ENCODE measurements at places on chromosomes 16 and 17.

GRCh38 chr17:57471868-57472368 is 215.6 kb downstream of the MSI2 start:
- H3K4me3 ChIP-seq: no peak overlapping the region
- H3K4me1 ChIP-seq: no peaks in the 10 kb centered on the region
- no peaks in the 10 kb centered on the region for H3K36me3 ChIP-seq
- H3K27me3 ChIP-seq: no peaks in the 10 kb centered on the region
- DNase-seq: no peak
- no peak overlapping the region for H3K27ac ChIP-seq

- no peak for DNase-seq
- H3K27me3 ChIP-seq: no peaks in the 10 kb centered on the region
- no peak overlapping the region for H3K4me3 ChIP-seq
- no peaks in the 10 kb centered on the region for H3K36me3 ChIP-seq
Measured at GRCh38 chr16:592518-593306, 2.8 kb downstream of the RAB40C start.

DNA sequence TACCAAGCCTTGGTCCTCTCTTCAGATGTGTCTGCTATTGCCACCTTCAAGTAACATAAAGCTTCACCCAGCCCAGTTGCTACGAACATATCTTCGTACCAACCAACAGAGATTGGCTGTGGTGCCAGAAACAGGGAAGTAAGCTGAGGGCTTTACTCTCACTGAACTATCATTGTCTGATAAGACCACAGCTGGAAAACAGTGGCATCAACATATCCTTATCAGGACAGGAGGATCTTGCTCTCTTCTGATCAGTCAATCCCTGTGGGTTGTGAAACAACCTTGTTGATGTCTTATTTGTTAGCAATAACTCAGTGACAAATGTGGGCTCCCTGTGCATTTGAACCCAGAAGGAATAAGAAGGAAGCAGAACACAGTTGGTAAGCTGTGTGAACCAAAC is 446.3 kb upstream of the MAF start:
- no peak overlapping the region for H3K27ac ChIP-seq
- no peaks in the 10 kb centered on the region for H3K36me3 ChIP-seq
- H3K4me1 ChIP-seq: no peaks in the 10 kb centered on the region
- no peaks in the 10 kb centered on the region for H3K27me3 ChIP-seq
- no peak for DNase-seq
- H3K4me3 ChIP-seq: no peak overlapping the region

GRCh38 chr17:18129041-18129502 is 20.5 kb downstream of the MYO15A start:
- H3K27me3 ChIP-seq: no peaks in the 10 kb centered on the region
- no peak overlapping the region for H3K4me3 ChIP-seq
- H3K36me3 ChIP-seq: no peaks in the 10 kb centered on the region
- H3K4me1 ChIP-seq: no peaks in the 10 kb centered on the region
- no peak overlapping the region for H3K27ac ChIP-seq
- no peak for DNase-seq

GRCh38 chr17:41029633-41030245 is at the start of gene KRTAP1-4:
KRTAP1-4 (minus strand) TSS chr17:41030195; CDS start chr17:41030078, 117 bp downstream.
- no peak for DNase-seq
- H3K4me1 ChIP-seq: no peaks in the 10 kb centered on the region
- H3K4me3 ChIP-seq: no peak within 1 kb of the TSS
- H3K27ac ChIP-seq: no peak within 1 kb of the TSS
- H3K27me3 ChIP-seq: peaks cover 6% of the 10 kb centered on the region

DNA sequence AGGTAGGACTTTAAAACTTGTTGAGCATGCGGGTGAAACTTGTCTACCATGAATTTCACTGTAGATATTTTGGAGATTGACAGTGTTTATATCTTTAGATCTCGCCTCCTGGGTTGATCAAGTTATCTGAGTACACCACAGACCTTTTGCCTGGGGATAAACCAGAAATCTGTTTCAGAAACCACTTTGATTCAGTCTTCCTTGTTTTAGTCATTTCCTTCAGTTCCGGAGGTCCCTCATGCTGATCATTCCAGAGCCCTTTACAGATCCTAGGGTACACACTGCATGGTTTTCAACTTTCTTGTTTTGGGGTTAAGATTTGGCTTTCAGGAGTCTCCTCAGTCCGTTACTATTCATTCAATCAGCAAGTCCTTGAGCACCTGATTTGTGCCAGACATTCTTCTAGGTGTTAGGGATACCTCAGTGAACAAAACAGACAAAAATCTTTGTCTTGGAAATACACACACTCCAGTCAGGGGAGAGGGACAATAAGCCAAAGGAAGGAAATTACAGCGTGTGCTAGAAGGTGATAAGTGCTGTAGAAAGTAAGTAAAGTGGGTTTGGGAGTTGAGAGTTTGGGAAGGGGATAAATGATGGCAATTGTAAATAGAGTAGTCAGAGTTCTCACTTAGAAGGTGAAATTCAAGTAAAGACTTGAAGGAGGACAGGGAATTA is 12.2 kb downstream of the NOD2 start:
- H3K4me3 ChIP-seq: no peak overlapping the region
- H3K27ac ChIP-seq: no peak overlapping the region
- no peaks in the 10 kb centered on the region for H3K4me1 ChIP-seq
- DNase-seq: no peak
- H3K36me3 ChIP-seq: no peaks in the 10 kb centered on the region
- H3K27me3 ChIP-seq: no peaks in the 10 kb centered on the region

Data from Panc1 (cell line).